ENCODE measurements at places on chromosomes 7 and 10.
A peak's percentile ranks its signal among the peaks of the same experiment; 100 is the strongest.

DNA sequence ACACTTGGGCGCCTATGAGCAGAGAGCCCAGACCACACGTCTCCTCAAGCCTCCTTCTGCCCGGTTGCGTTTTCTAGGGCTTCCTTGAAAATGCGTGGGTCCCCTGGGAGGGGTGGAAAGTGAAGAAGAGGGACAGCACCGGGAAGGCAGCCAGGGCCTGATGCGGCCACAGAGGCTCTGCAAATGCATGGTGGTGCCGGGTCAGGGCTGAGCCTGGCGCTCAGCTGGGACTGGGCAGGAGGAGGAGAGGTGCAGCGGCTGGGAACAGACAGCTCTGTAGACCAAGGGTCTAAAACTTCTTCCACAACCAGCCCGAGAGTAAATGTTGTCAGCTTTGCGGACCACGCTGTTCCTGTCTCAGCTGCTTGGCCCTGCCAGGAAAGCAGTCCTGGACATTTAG lies 1.6 kb downstream of the DPYSL4 start:
- no peak for DNase-seq

- DNase-seq: no peak
These were observed 117.8 kb upstream of the AKR1E2 start for GRCh38 chr10:4708123-4708759.

DNA sequence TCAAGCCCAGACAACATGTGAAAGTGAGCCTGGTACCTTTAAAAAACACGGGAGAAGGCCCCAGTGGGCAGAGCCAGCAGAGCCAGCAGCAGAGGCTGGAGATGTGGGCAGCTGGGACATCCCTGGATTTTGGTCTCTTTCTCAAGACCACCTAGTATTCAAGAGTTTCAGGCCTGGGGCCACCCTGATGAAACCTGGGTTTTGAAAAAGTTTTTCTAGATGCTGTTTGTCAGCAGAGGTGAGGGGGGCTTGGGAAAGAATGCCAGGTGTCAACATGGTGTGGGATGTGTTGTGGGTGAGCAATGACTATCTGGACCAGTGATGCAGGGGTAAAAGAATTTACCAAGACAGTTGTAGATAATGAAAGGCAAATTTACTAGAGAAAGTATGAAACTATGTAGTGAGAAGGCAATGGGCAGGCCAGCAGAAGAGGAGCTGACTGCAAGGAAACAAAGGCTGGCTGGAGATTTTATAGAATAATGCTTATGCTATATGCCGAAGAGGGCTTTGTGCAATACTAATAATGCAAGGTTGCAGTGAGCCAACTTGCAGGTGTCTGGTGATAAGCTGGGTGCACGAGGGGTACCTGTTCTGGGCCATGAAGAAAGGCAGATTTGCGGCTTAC lies 28.1 kb upstream of the PLEKHA1 start:
- no peak for DNase-seq

DNA sequence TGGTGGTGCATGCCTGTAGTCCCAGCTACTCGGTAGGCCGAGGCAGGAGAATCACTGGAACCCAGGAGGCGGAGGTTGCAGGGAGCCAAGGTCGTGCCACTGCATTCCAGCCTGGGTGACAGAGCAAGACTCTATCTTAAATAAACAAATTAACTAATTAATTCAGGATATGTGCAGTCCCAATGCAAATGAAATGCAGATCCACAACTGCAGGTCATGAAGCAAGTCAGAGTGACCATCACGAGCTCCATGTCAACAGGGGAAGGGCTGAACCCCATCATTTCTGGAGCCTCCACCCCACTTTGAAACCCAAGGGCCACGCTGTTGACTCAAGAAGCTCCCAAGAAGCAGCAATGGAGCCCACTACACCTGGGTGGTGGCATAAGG lies 115.4 kb downstream of the LARP4B start:
- DNase-seq: no peak

- no peak for DNase-seq
These were observed 38.5 kb upstream of the ZNRF2 start for GRCh38 chr7:30245913-30246312.

GRCh38 chr7:101031082-101031481 lies 11.2 kb downstream of the MUC17 start:
- DNase-seq: no peak

GRCh38 chr10:5583525-5584175 lies 58.9 kb downstream of the CALML3 start:
- DNase-seq: no peak

GRCh38 chr10:87591589-87591886 lies 68.1 kb upstream of the PAPSS2 start:
- DNase-seq: no peak

GRCh38 chr10:48595539-48595932 lies 9.3 kb downstream of the ARHGAP22 start:
- no peak for DNase-seq

DNA sequence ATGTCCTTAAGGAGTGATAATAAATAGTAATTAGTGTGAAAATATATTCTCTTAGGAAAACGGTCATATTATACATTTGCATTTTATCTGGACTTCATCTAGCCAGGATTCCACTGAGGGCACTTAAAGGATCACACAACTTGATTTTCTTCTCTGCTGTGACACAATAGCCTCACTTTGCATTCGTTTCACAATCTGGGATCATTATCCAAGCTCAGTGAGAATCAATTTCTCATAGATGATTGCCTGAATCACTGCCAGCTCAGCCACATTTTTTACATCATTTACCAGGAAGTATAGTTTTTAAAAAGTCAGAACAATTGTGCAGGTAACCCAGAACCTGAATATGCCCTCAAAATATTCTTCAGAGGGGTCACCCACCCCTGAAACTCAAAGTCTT lies 68.9 kb downstream of the PTPRZ1 start:
- DNase-seq: no peak

- DNase-seq: peak; percentile 44
These were observed 153.7 kb downstream of the DNAJB6 start for GRCh38 chr7:157490465-157490912.

DNA sequence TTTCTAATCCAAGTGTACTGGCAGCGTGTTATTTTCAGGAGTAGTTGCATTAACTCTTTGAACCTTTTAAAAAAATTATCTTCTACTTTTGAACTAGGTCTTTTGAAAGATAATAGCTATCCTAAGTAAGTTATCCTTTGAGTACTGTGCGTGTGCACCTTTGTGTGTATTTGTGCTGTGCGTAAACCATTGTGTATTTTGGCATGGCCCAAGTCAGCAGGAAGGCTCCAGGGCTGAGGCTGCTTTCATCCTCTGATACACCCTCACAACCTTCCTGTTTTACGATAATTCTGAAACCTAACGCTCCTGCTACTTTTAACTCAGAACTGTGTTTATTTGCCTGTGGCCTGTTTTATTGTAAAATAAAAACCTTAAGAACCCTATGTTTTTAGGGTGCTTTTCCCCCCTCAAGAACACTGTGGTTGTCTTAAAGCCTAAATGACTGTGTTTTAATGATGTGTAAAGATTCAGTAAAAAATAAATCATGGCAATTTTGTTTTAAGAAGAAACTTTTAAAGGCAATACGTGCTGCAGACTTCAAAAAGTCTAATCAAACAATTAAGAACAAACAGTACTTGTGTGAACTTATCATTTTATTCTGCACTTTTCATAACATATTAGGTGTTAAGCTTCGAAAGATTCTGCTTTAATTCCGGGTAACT lies 57.5 kb downstream of the HDAC9 start:
- DNase-seq: no peak

- no peak for DNase-seq
These were observed 299.4 kb downstream of the SNX13 start for GRCh38 chr7:17640730-17641377.

GRCh38 chr10:44056967-44057805 lies 327.7 kb downstream of the CXCL12 start:
- no peak for DNase-seq

GRCh38 chr10:93435621-93436397 lies 46.3 kb downstream of the MYOF start:
- DNase-seq: no peak

GRCh38 chr10:13168781-13169180 lies 7.4 kb downstream of the MCM10 start:
- no peak for DNase-seq

- no peak for DNase-seq
These were observed 10.4 kb upstream of the PCGF5 start for GRCh38 chr10:91210014-91210413.

- no peak for DNase-seq
These were observed 115.2 kb downstream of the LHPP start for GRCh38 chr10:124576526-124577420.

DNA sequence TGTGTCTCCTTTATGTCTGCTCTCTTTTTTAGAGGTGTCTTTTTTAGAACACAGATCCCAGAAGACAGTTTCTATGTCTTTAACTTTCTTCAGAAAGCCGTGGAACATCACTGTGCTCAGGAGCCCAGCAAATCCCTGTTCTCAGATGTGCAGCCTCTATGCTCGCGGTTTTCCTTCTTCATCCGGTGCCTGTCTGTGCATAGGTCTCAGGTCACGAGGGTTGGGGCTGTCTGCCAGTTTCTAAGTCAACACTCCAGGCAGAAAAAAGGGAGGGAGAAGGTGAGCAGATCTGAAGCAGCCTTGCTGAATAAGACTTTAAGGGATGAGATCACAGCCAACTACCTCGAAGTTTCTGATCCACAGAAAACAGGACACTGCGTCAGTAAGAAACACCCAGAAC lies 68.5 kb downstream of the CRTAC1 start:
- no peak for DNase-seq

- no peak for DNase-seq
These were observed 22.5 kb downstream of the TSPAN13 start for GRCh38 chr7:16776053-16776452.

Data from activated CD8-positive, alpha-beta memory T cell treated with anti-CD3 and anti-CD28 coated beads for 4 hours (primary cell).